HFF-Myc (cell line): ENCODE measurements at places on chromosomes 7 and 10.
A peak's percentile ranks its signal among the peaks of the same experiment; 100 is the strongest.

- no peak for DNase-seq
These were observed 509.3 kb downstream of the SORCS3 start for GRCh38 chr10:105150259-105150880.

GRCh38 chr10:89829887-89830269 is 128.5 kb downstream of the KIF20B start:
- no peak for DNase-seq

DNA sequence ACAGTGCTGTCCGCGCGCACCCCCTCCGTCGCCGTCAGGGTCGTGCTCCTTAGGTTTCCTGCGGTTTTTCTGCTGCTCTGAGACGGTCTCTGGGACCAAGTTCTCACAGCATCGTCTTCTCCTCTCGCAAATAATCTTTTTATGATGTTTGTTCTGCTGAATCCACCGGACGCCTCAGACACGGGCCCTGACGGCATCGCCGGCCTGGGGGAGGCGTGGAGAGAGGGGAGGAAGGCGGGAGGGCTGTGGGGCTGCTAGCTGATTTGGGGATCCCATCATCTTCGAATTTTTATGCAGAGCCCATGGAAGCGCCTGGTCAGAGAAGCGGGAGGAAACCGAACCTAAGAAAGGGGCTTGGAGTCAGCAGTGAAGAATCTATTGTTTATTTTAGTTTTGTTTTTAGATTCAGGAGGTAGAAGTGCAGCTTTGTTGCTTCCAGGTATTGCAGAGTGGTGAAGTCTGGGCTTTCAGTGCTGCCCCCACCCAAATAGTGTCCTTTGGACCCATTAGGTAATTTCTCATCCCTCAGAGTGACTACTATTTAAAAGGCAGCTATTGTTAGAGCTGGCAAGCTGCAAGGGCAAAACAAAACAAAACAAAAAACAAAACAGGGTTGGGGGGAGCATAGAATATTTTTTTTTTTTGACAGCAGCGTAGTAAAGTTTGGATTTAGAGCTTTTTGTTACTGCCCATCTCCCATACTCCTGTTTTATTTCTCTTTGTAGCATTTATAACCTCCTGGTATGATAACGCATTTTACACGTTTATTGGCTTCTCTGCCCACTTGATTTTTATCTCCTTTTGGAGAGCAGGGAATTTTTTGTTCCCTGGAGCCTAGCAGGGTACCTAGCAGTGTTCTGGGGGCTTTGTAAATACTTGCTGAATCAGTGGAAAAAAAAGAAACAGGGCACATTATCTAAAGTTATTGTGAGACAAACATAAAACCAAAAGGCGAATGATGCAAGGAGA is 92.6 kb downstream of the SPAG6 start:
- no peak for DNase-seq

DNA sequence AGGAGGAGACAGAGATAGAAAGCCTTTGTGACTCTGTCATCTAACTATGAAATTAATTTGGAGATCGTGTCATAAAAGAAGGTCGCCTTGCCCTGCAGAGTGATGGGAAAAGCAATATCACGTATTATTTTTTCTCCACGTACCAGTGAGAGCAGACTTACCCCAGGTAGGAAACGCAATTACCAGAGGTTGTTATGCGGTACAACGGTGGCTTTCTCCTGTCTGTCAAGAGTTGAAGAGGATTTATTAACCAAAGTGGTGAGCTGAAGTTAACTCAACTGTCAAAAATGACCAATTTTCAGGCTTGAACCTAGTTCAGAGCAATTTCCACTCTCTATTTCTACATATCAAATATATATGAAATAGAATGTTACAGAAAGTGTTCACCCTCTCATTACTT is 282.6 kb upstream of the PFKP start:
- no peak for DNase-seq

DNA sequence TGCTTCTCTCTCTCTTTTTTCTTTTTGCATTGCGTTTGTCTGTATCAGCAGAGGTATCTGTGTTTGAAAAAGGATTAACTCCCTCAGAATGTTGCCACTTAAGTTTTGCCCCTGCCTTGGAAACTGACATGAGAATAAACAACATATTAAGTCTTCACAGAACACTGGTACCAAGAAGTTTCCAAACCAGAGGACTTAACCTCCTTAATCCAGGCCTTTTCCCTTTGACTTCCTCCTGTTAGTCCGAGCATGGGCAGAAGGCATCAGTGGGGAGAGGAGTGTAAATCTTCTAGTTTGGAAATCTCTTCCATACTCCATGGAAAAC is 681.4 kb downstream of the LRMDA start:
- DNase-seq: no peak

DNA sequence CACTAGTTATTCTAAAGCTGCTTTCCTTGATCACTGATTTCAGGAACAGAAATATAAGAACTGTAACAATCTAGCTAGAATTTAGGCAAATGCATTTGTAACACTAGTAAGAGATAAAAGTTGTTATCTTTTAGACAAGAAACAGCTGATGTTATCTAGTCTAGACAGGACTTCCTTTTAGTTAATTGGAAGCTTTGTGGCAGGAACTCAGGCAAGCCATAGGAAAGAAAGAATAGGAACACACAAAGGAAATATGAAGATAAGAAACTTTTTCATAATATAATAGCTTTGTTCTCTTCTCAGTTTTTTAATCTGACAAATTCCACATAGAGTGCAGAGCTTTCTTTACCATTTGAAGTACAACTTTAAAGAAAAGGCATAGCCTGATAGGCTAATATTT is 59.0 kb upstream of the AGR3 start:
- DNase-seq: no peak

GRCh38 chr7:98278936-98279335 is 2.5 kb upstream of the BRI3 start:
- DNase-seq: no peak

DNA sequence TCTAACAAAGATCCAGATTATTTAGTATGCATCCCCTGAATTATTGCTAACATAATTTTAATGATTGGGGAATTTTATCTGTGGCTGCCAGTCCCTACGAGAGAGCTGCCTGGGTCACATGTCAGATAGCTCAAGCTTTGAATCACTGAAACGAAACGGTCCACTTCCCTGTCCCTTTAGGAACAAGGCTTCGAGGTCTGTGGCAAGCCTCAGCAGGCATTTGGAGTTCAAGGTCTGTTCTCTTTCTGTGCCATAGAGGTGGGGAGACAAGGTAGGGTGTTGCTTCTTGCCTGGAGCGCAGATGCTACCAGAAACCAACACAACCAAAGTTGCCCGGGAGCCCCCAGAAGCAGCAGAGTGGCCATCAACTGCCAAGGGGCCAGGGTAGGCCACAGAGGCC is 13.9 kb upstream of the SH2D4B start:
- no peak for DNase-seq

DNA sequence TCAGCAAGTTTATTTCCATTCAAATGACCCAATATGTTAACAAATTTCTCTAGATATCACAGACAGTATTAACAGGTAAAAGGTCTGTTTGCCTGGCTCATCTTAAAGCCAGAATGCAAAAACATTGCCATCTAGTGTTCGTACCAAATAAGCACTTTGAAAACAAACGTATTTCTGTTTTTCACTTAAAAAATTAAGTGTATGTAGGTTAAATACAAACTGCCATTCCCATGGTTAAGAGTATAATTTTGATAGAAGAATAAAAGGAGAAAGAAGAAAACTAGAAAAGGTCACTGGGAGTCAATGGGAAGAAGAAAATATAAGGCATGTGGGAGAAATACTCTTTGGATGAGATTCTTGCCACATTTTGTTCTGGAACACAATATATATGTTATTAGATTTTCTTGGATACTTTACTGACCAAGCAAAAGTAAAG is 51.0 kb downstream of the ORC5 start:
- no peak for DNase-seq

- DNase-seq: no peak
These were observed 3.2 kb upstream of the LYZL1 start for GRCh38 chr10:29285624-29286051.

DNA sequence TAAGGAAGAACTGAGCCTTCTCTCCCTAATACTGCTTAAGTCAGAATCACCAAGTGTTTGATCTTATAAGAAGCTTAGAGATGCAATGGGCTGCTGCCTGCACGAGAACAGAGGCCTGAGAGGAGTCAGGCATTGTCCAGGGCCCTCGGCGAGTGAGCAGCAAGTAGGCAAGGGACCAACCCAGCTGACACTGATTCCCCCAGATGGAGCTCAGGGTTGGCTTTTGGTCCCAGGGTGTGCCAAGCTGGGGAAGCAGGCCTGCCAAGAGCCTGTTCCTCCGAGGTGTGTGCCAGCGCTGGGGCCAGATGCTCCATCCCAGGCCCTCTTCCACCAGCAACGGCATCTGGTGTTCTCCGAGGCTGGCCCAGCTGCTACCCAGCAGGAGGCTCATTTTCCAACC is 222.0 kb upstream of the ZMIZ1 start:
- no peak for DNase-seq

DNA sequence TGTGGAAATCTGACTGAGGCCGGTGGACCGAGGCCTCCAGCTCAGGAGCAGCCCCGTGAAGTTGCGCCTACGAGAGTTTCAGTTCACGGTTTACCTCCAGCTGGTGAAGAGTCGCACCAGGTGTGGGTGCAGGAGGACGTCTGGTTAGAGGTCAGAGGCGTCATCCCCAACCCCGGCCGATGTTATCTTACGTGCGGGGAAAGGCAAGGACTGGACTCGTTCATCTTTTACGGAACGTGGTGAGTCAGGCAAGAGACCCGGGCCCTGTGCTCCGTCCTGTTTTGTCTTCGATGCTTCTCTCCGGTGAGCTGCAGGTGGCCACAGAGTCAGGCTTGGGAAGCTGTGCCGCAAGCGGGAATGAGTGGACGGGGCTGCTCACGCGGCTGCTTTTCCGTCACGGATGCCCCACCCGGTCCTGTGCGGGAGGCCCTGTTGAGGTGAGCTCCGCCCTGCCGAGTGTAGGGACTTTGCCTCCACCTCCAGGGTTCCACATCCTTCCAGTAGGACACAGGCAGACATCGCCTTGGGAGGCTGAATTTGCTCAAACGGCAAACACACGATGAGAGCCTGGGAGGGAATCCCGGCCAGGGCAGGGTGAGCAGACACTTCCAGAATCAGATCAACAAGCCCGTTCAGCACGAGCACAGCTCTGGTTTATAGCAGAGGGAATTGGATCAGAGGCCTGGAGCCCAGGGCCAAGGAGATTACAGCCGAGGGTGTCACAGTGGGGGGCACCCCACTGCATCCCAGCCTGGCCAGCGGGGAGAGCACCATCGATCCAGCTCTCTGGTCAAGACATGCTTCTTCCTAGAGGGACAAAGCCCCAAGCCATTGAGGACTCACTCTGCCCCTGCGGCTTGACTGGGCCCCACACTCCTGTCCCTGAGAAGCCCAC is 50.1 kb upstream of the INPP5A start:
- no peak for DNase-seq

- DNase-seq: no peak
These were observed 384.4 kb downstream of the TCERG1L start for GRCh38 chr10:130927157-130927556.

DNA sequence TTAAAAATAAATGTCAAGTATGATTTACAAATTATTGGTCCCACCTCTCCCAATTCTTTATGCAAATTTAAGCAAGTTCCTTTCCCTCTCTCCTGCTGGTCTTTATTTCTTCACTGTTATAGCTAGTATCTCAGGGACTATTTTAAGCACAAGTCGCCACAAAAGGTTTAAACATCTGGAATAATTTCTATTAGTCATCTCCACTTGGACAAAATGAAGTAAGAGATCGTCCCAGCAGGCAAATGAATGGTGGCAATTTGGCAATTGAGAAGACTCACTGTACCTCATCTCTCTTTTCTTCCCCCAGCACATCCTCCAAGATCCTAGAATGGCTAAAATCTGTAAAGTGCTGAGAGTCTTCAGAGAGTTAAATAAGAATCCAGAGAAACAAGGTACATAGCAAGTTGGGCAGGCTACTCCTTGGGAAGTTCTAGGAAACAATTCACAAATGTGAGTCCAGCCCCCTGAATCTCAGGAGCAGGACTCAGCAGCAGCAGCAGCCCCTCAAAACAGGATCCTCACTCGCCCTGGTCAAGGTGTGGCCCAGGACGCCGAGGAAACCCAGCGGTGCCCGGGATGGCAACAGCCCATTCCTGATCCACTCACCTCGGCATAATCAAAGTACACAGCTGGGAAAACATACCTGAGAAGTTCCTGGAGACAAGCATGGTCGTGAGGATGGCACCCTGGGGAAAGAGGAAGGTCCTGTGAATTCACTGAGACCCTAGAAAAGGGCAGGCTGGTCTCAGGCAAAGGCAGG is 30.3 kb upstream of the NDST2 start:
- DNase-seq: no peak

- DNase-seq: peak; percentile 51
These were observed 54.6 kb upstream of the PITRM1 start for GRCh38 chr10:3226960-3227744.

GRCh38 chr7:77209479-77210139 is 10.0 kb upstream of the FGL2 start:
- DNase-seq: no peak

DNA sequence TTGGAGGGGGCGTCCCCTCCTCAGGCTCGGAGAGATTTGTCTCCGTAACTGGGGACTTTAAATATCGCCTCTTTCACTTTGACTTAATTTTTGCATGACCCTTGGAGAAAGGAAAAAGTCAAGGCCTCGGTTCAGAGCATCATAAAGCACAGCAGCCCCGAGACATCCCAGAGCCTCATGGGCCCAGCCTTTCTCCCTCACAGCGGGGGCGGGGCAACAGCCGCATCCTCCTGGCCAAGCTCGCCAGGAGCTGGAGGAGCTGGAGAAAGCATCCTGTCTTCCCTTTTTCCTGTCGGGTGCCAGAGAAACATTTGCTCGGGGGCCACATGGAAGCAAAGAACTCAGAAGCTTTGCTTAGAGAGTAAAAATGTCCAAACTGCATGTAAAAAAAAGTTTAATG is 43.6 kb upstream of the DPYSL4 start:
- no peak for DNase-seq

- DNase-seq: no peak
These were observed 165.3 kb downstream of the PLXNA4 start for GRCh38 chr7:132410861-132411541.

GRCh38 chr10:119655566-119656001 is 4.4 kb downstream of the BAG3 start:
- DNase-seq: no peak

DNA sequence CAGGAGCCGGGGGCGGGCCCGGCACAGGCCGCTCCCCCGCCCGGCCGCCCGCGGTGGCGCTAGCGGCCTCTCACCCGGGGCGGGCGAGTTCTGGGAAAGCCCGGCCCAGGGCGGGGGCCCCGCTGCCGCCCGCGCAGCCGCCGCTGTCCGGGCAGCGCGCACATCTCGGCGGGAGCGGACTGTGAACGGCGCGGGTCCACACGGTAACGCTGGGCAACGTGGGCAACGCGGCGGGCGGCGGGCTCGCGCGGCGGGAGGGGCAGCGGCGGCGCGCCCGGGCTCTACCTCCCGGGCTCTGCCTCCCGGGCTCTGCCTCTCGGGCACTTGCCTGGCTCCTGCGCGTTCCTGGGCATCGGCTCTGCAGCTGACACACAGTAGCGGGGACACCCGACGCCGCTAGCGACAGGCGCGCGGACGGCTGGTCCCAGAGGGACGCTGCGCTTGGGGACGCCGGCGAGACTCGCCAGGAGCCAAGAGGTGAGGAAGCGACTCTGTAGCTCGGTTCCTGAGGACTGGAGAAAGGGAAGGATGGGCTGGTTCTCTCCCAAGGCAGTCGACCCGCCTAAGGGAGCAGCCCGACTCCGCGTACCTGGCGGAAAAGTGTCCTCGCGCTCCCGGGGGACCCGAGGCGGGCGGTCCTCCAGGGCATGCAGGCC is at the start of gene PLCE1:
Gene PLCE1 (plus strand): TSS at position 150 of the 656 bp plus-strand sequence. CDS start 37,116 bp downstream, outside the sequence.
- no peak for DNase-seq
